Stimulated activated CD4-positive, alpha-beta T cell treated with anti-CD3 and anti-CD28 coated beads, Interleukin-1b, Interleukin-23, amount 100 ng/mL, for 1 hour (primary cell): ENCODE measurements at places on chromosomes 1 and 21.
A peak's percentile ranks its signal among the peaks of the same experiment; 100 is the strongest.

GRCh38 chr21:26374817-26375216 is 198.3 kb downstream of the CYYR1 start:
- DNase-seq: no peak

DNA sequence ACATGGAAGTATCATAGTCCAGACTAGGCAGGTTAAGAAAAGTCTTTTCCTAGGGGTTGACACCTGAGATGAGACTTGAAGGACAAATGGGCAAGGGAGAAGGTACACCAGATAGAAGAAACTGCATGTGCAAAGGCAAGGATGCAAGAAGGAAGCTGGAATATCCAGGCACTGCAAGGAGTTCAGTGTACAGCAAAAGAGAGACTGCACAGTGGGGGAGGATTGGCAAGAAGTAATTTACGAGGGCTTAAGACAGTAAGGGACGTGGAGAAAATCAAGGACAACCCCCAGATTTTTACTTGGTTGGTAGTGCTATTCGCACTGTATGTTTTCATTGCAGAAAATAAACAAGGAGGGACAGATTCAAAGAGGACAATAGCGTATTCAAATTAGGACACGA is 58.5 kb downstream of the DNM3 start:
- DNase-seq: no peak

DNA sequence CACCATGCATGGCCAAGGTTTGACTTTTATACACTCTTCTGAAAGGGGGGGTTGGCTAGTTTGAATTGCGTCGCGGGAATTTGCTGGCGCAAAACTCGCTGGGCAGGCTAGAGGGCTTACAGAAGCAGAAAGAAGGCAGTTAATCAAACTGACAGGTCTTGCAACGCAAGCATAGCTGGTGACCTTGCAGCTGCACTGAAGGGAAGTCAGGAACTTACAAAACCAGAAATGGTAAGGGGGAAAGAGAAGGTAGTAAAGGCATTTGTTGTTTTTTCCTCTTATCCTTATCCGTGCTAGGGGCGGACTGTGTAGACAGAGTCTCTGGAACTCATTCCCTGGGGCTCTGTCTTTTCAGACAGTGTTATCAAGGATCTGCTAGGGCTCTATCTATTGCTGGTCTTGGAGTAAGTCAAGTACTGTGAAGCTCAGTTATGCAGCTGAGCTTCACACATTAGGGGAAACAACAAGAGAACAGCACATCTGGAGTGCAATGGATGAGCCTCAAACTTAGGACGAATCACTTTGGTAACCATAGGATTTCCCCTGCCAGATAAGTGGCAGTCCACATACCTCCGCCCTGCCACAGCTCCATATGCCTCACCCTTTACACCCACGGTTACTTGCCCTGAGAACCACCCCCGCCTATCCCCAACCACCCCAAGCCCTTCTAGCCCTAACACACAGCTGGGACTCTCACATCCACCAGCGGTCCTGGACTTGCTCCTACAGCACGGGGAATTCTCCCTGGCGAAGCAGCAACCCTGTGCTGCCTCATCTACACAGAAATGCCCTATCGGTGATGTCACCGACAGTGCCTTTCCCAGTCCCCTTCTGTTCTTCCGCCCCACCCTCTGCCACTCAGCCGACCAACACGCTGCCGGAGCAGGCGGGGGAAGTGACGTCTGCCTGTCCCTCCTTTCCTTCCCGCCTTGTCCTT is 251.4 kb downstream of the FAM72C start:
- DNase-seq: no peak

- DNase-seq: no peak
These were observed 45.4 kb upstream of the MPZL1 start for GRCh38 chr1:167676205-167676915.

- DNase-seq: no peak
These were observed 102.9 kb downstream of the PSMG1 start for GRCh38 chr21:39080366-39080765.

GRCh38 chr1:198298640-198299039 is 141.8 kb downstream of the NEK7 start:
- no peak for DNase-seq

DNA sequence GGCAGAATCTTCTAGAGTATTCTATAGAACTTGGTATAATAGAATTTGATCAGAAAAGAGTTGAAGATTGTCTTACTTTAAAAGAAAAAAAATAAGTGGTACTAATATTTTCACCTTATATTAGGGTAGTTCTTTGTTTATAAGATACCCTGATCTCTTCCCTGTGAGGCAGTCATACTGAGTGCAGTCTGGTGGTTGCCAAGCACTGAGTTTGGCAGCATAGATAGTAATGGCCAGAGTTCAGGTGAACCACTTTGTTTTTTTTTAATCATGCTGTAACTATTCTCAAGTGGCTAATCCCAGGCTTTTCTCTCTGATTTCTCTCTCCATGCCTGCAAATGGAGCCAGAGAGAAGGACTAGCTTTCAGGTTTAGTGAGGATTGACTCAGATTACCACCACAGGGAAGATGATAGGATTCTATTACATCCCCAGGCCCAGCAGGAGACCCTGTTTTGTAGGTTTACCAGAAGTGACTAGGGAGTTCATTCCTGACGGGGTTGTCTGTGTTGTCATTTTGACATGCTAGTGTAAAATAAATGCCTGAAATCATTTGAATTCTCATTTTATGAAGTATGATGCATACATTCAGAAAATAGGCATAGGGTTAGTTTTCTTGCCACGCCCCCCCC is 16.7 kb downstream of the KDM1A start:
- no peak for DNase-seq

- DNase-seq: peak; percentile 29
These were observed 32.8 kb upstream of the IFNAR2 start for GRCh38 chr21:33196941-33197374.

- no peak for DNase-seq
These were observed 12.0 kb upstream of the ACTL8 start for GRCh38 chr1:17743008-17743647.

DNA sequence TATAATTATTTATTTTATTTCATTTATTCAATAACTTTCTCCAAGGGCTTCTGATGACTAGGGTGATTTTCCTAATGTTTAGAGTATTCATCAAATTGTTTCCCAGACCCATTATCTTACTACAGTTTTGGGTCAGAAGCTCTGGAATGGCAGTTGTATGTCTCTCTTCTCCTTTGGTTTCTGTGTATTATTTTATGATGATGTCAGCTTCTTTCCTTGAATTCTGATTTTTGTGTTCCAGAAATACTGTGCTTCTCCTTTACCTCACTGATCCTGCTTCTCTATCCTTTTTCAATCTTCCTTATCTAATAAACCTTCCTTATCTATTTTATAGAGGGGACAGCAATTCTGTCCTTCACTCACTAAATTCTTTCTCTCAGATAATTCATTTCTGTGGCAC is 48.8 kb downstream of the LRRC8B start:
- DNase-seq: no peak

DNA sequence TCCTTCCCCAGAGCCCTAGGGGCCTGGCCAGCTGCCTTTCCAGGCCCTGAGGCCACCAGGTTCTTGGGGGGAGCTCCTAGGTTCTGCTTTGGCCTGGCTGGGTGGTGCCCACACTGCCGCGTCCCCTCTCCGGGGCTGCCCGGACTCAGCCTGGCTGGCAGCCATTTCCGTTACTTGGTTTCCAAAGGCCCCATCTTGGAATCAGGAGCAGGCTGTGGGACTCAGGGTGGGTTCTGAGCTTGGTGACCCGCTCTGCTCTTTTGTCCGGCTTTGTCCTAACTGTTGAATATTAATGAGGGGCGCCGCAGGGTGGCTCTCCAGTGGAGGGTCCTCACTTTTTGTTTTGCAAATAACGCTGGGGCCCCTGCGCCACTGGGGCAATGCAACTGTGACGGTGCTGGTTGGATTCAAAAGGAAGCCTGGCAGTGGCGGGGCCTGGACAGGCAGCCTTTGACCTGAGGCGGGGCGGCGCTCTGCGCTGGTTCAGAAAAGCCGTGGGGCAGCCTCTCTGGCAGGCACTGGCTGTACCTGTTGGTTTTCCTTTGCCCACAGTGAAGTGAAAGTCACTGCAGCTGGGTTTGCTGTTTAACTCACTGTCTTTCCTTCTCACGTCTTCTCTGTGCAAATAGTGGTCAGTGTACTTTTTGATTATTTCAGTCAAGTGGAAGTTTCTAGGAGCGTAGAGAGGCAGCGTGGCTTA is 20.2 kb downstream of the SKI start:
- DNase-seq: no peak

DNA sequence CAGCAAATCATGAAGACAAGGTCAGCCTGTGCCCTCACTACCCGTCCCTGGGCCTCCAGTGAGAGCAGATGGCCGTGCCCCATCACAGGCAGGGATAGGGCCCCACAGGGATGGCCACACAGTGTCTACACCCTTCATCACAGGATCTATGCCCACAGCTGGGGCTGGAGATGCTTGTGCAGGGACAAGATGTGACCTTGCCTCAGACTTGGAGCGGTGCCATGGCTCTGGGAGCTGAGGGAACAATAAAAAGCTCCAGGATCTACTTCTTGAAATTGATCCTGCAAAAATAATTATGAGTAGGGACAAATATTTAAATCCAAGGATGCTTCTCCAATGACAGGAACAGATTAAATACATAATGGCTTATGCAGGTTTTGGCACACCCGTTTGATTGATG is 25.4 kb upstream of the TCEA3 start:
- DNase-seq: no peak

- no peak for DNase-seq
These were observed 149.8 kb upstream of the PALMD start for GRCh38 chr1:99496067-99496466.

DNA sequence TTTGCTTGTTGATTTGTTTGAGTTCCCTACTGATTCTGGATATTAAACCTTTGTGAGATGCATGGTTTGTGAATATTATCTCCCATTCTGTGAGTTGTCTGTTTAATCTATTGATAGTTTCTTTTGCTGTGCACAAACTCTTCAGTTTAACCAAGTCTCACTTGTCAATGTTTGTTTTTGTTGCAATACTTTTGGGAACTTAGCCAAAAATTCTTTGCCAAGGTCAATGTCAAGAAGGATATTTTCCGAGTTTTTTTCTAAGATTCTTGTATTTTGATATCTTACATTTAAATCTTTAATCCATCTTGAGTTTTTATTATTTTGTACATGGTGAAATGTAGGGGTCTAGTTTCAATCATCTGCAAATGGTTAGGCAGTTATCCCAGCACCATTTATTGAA is 1230.7 kb upstream of the NCAM2 start:
- DNase-seq: no peak

DNA sequence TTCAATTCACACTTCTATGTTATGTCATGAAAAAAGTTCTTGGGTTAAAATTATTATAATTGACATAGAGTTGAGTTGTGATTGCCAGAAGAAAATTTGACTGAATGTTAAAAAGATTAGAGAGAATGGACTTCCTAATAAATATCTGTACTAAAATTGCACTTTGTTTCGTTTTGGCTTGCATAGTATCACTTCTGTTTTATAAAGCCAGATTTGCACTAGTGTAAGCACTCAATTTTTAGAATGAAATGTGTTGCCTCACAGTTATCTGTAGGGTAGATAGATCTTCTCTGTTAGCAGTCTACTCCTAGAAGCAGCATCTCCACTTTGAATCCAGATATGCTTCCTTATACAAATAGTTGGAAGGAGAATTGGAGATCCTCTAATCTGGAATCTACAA is 95.2 kb upstream of the MPC2 start:
- no peak for DNase-seq
